ENCODE measurements at places on chromosomes 4 and X.

GRCh38 chrX:21946925-21947641 is 6.6 kb downstream of the SMS start:
- DNase-seq: no peak

DNA sequence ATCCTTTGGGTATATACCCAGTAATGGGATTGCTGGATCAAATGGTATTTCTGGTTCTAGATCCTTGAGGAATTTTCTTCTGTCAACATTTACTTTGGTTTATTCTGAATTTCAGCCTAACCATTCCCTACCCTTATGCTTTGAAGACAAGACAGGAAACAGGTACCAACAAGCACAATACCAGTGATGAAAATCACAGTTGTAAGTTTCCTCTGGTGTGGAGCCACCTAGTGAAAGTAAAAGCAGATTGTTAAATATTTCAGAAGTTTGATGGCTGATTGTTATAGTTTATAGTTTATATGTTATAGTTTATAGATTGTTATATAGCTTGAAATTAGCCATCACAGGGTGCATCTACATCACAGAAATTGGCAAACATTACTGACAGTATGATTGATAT is 104.5 kb upstream of the AGA start:
- DNase-seq: no peak

- no peak for DNase-seq
Measured at GRCh38 chr4:1807332-1807777, 14.3 kb downstream of the FGFR3 start.

GRCh38 chr4:176448761-176449160 is 129.0 kb downstream of the SPCS3 start:
- DNase-seq: no peak

GRCh38 chr4:4794421-4794820 is 65.0 kb upstream of the MSX1 start:
- DNase-seq: no peak

DNA sequence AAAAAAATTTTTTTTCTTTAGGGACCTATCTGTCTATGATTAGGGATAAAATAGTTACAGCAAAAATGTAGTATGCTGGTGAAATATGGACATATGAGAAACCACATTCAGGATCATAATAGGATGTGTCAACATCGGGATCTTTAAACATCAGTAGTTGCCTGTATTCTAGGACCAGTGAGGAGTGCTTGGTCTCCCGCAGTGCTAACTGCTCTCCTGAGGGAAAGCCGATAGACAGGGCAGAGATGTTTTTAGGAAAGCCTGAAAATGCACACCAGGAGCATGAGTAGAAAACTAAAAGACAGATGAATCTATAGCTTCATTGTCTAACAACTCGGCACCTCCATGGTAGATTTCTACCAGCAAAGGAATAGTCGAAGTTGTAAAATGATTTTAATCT is 178.1 kb upstream of the SMIM31 start:
- DNase-seq: no peak

- DNase-seq: no peak
Measured at GRCh38 chr4:86993909-86994681, 59.3 kb downstream of the AFF1 start.

DNA sequence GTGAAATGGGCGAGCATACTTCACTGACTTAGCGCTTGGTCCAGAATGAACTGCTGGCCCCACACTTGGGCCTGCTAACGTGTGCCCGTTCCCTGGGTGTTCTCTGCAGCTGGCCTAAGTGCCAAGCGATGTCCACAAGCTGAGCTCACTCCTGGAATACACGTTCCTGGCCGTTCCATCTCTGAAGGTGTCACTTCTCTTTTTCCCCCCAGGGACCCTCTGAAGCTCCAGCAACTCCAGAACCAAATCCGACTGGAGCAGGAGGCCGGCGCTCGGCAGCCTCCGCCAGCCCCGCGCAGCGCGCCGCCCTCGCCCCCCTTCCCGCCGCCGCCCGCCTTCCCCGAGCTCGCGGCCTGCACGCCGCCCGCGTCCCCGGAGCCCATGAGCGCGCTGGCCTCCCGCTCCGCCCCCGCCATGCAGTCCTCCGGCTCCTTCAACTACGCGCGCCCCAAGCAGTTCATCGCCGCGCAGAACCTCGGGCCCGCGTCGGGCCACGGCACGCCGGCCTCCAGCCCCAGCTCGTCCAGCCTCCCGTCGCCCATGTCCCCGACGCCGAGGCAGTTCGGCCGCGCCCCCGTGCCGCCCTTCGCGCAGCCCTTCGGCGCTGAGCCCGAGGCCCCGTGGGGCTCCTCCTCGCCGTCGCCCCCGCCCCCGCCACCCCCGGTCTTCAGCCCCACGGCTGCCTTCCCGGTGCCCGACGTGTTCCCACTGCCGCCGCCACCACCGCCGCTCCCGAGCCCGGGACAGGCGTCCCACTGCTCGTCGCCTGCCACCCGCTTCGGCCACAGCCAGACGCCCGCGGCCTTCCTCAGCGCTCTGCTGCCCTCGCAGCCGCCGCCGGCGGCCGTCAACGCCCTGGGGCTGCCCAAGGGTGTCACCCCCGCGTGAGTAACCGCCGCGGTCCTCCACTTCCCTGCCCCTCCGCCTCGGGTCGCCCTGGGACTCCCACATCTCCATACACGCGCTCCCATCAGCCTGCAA is 132.3 kb downstream of the CBR4 start:
- no peak for DNase-seq

- DNase-seq: no peak
Measured at GRCh38 chr4:57106181-57106580, 4.0 kb downstream of the IGFBP7 start.

- DNase-seq: no peak
Measured at GRCh38 chrX:48648336-48648751, 35.3 kb upstream of the WAS start.

GRCh38 chr4:166498546-166498945 is 625.5 kb downstream of the TLL1 start:
- DNase-seq: no peak

GRCh38 chr4:186724864-186725468 is 1.3 kb upstream of the FAT1 start:
- DNase-seq: no peak

DNA sequence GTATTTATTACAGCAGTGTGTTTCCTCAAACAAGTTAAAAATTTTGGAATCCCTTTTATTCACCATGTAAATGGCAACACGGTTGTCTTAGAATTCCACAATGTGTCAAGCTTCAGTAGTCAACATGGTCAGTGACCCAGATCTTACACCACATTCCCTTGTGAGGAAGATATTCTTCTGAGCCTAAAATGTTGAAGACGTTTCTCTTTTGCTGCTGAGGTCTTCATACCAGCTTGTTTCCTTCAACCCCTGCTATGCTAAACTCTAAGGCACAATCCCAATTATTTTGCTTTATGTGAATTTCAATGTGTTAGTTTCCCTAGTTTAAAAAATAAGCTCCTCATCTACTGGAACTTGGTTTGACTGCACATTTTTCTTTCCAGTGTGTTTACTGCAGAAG is 17.6 kb upstream of the LDB2 start:
- no peak for DNase-seq

DNA sequence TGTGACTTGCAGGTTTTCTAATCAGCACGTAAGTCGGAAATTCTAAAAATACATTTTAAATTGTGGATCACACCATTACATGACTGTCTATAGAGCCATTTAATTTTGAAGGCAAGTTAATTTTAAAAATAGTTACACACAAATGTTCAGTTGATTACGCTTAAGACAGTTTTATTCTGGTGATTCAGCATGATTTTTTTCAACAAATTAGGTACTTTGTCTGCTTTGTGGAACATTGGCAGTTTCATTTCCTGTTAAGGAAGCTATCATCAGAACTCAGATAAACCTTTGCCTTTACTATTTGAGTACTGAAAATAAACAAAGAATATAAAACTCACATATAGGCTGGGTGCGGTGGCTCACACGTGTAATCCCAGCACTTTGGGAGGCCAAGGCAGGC is 19.5 kb downstream of the SAT1 start:
- DNase-seq: no peak

- DNase-seq: no peak
Measured at GRCh38 chr4:33850371-33850902, 2393.9 kb downstream of the ARAP2 start.

- peak; percentile 13 for DNase-seq
Measured at GRCh38 chrX:135931644-135932487, 38.4 kb downstream of the SAGE1 start.

DNA sequence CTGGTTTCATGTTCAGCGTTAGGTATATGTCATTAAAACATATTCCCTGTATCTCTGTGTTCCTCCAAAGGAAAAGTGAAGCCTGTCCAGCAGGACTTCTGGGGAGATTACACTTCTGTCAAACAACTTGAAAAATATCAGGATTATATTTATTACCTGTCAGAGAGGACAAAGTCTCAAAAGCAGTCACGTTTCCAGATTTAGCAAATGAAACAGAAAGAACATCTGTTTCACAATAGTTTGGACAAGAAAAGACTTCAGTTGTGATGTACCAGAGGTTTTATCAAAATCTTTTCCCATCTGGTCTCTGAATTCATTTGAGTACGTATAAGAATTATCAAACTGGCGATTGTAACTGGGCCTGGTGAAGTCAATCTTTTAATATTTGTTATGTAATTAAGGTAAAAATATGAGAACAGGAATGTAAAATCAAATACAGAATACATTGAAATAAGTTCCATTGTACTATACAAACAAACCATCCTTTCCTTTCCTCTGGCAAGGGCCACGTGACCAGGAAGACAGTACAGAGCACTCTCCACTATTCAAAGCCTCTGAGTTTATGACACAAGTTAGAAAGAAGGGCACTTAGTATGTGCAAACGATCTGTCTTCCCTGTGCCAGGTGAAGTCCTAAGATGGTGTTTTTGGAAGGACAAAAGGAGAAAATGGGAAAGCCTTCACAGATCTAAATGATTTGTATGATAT is 3.2 kb downstream of the CASP3 start:
- no peak for DNase-seq

DNA sequence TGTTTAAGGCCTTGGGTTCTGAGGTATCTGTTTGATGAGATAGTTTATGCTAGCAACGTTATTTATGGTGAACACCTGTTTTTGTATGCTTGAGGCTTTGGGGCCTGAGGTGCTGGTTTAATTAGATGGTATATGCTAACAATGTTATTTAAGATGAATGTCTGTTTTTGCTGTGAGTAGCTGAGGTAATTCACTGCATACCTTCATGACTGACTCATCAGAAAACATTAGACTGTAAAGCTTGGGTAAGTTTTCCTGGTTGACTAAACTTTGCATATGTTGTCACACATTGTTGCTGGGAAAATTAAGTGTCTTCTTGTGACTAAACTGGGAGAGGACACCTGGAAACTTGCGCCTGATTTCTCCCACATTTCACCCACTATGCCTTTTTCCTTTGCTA is 1026.6 kb downstream of the RAPGEF2 start:
- DNase-seq: no peak

- DNase-seq: no peak
Measured at GRCh38 chrX:120309873-120310705, 1.2 kb downstream of the TMEM255A start.

- DNase-seq: no peak
Measured at GRCh38 chr4:148827781-148828180, 385.6 kb upstream of the NR3C2 start.

GRCh38 chr4:173666-174314 is 49.5 kb downstream of the ZNF718 start:
- DNase-seq: no peak

GRCh38 chr4:36509845-36510244 is 228.4 kb downstream of the DTHD1 start:
- DNase-seq: no peak

GRCh38 chr4:94976371-94977011 is 218.7 kb downstream of the BMPR1B start:
- DNase-seq: no peak

DNA sequence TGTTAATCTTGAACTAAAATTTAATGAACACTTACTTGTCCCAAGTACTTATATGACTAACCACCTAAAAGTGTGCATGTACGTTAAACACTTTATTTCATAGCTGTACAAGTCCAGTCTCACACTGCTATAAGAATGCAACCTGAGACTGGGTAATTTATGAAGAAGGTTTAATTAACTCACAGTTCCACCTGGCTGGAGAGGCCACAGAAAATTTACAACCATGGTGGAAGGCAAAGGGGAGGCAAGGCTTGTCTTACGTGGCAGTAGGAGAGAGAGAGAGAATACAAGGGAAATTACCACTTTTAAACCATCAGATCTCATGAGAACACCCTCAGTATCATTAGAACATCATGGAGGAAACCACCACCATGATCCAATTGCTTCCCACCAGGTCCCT is 748.7 kb upstream of the HS3ST1 start:
- DNase-seq: no peak

DNA sequence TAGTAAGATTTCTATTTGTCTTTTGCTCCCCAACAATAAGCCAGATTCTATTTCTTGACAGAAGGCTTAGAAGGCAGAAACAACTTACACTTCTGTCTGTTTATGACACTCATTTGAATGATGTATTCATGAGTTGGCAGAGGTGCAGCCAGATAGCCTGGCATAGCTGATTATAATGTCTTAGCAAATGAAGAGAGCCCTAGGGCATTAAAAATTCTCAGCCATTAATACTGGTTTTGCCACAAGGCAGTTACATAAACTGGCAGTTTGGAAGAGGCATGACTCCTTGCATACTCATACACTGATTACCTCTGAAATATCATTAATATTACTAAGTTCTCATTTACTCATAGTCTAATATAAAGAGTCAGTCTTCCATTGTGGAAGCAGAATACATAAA is 728.5 kb upstream of the NDST4 start:
- no peak for DNase-seq
